ENCODE measurements at places on chromosomes 13 and 19.

DNA sequence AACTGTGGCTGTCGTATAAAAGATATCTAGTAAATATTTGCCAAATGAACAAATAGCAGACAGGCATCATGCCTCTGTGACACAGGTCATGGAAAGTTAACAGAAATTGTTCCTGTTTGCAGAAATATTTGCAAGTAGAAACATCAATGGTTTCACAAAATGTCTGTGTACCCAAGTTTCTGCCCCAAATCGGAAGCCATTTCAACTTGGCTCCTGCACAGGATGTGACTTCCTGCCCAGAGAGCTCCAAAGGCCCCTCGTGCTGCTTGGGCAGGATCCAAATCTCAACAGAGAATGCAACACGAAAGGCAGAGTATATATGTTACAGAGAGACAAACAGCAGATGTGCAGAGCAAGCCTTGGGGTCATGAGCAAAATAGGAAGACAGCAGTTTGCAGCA, 95.5 kb upstream of the SERP2 start:
- peaks cover 3% of the 10 kb centered on the region for H3K27me3 ChIP-seq
- no peak overlapping the region for H3K4me3 ChIP-seq
- DNase-seq = no peak
- no peak overlapping the region for H3K27ac ChIP-seq

DNA sequence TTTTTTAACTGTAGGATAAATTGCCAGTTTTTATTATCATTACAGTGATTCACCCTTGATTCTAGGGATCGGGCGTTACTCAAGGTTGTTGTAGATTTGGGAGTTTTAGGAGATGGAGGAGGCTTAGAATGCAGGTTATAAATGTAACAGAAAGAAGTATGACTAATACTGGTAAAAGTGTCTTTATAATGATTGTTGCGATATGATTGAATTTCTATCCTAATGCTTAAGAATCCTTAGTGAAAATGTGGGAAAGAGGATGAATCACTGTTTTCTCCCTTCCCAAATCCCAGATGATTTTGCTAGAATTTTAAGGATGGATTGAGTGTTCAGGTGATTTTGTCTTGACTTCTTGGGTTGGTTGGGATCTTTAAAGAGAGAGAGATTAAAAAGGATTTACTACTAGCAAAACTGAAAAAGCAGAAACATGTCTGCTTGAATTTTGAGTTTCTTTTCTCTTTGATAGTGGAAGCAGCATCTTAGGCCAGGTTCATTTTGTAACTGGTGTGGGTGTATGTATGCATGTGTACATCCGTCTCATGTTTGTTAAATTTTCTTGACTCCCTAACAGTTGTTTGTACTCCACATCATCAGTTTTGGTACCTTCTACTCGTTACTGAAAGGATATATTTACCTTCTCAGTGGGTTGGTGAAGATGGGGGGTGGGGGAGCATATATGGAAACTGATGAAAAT, 25.9 kb downstream of the ARHGAP35 start:
- no peak for DNase-seq
- peaks cover 4% of the 10 kb centered on the region for H3K36me3 ChIP-seq
- peaks cover 23% of the 10 kb centered on the region for H3K4me1 ChIP-seq

DNA sequence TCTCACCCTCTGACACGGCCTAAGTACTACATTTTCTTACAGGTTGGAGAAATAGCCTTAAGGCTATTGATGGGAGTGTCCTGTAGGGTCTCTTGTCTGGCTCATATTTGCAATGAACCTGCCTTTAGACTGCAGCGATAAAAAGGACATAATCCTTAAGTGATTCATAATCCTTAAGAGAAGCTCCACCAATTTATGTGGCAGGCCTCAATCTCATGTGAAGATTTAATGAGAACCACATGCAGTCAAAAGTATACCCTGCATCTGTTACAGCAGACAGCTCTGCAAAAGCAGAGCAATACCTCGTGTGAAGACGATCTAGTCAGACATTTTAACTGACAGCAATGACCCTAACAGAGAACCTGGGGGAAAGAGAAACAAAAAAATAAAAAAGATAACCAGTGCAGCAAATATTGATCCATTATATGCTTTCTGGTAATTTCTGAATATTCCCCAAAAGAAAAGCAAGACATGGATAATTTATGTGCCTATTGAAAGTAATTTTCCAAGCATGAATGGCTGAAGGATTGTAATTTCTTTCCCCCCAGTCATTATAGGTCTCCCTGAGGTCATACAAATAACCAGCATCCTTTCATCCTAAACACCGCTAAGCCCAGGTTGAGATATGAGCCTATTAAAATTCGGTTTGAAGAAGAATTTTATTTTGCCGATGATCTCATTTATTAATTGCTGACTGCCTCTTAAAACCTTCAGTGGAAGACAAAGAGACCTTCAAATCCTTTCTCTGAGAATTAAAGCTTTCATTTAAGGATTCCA, 321.8 kb upstream of the NBEA start:
- no peaks in the 10 kb centered on the region for H3K4me1 ChIP-seq
- H3K36me3 ChIP-seq = no peaks in the 10 kb centered on the region
- H3K27me3 ChIP-seq = no peaks in the 10 kb centered on the region
- DNase-seq = no peak
- no peak overlapping the region for H3K4me3 ChIP-seq

GRCh38 chr13:50697746-50698539, 145.5 kb downstream of the DLEU7 start:
- no peaks in the 10 kb centered on the region for H3K27me3 ChIP-seq
- H3K36me3 ChIP-seq = no peaks in the 10 kb centered on the region
- peaks cover 9% of the 10 kb centered on the region for H3K4me1 ChIP-seq
- no peak for DNase-seq

GRCh38 chr19:29117926-29118325, 95.0 kb downstream of the UQCRFS1 start:
- H3K4me1 ChIP-seq = peaks cover 31% of the 10 kb centered on the region
- peak overlapping the region; percentile 24 for H3K27ac ChIP-seq
- no peak for DNase-seq
- H3K4me3 ChIP-seq = no peak overlapping the region
- H3K36me3 ChIP-seq = peaks cover 6% of the 10 kb centered on the region

DNA sequence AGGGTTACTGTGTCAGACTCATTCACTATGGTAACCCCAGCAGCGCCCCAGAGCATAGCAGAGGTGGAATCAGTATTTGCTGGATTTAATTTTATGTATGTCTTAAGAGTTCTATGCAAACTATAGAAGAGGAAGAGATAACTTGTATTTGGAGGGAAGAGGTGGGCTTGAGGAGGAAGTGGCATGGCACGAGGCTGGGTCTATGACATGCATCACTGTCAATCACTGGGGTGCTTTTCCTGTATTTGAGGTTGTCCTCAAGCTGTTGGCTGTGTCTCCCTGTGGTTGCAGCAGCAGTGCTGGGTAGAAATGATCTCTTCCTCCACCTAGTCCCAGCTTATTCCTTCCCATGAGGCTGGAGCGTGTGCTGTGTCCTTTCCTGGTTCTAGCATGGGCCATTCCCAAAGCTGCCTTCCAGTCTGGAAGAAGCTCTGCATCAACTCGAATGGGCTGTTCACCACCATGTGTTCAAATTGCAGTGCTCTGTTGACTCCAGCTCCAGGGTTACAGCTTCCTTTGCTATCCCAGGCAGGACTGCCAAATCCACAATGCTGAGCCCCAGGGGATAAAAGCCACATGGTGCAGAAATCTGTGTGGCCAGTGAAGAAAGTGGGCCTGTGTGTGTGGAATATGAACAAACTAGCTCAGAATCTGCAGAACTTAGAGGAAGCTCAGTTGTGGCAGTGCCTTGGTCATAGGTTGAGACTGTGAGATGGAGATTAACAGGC, 73.1 kb upstream of the MTIF3 start:
- H3K36me3 ChIP-seq = peaks cover 11% of the 10 kb centered on the region
- peaks cover 39% of the 10 kb centered on the region for H3K4me1 ChIP-seq
- H3K27ac ChIP-seq = peak overlapping the region; percentile 60
- no peak for DNase-seq

GRCh38 chr19:7657131-7657751, 11.6 kb upstream of the RETN start:
- DNase-seq = no peak
- peaks cover 7% of the 10 kb centered on the region for H3K27me3 ChIP-seq
- H3K4me3 ChIP-seq = no peak overlapping the region
- H3K27ac ChIP-seq = no peak overlapping the region

- no peak overlapping the region for H3K4me3 ChIP-seq
- H3K27ac ChIP-seq = no peak overlapping the region
- no peaks in the 10 kb centered on the region for H3K36me3 ChIP-seq
- peaks cover 3% of the 10 kb centered on the region for H3K4me1 ChIP-seq
Observed at GRCh38 chr13:39612023-39612637, 9.1 kb upstream of the LHFPL6 start.

DNA sequence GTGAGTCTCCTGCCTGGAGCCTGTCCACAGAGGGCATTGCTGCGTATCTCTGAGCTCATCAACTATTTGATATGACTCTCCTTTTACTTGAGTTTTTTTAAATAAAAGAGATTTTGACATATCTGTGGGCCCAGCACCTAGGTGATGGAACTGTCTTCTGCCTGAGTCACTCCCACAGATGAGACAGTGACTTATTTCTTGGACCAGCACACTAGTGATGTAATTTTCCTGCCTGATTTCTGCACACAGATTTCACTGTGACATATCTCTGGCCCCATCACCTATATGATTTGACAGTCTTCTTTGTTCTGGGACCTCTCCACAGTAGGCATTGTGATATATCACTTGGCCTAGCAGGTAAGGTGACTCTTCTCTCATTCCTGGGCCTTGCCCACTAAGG, 66.6 kb upstream of the ZNF43 start:
- H3K4me1 ChIP-seq = no peaks in the 10 kb centered on the region
- peaks cover 13% of the 10 kb centered on the region for H3K36me3 ChIP-seq
- H3K27me3 ChIP-seq = no peaks in the 10 kb centered on the region
- no peak overlapping the region for H3K27ac ChIP-seq

DNA sequence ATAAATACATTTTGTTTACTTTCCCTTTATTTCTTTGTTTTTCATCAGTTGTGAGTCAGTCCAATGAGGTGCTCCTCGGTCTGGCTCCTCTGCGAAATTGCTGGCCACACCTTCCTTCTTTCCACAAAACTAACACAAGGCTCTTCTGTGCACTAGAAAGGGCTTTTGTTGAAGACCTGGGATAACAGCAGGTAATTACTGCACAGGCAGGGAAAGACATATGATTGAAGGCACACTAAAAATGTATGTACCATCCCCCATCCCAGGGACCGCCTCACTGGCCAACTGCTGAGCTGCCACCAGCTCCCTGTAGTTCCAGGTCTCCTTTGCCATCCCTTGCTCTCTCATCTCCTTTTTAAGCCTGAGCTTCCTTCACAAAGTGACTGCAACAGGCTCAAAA, 180.5 kb downstream of the EFNB2 start:
- no peak overlapping the region for H3K4me3 ChIP-seq
- H3K36me3 ChIP-seq = peaks cover 11% of the 10 kb centered on the region
- H3K4me1 ChIP-seq = peaks cover 22% of the 10 kb centered on the region
- no peak for DNase-seq

DNA sequence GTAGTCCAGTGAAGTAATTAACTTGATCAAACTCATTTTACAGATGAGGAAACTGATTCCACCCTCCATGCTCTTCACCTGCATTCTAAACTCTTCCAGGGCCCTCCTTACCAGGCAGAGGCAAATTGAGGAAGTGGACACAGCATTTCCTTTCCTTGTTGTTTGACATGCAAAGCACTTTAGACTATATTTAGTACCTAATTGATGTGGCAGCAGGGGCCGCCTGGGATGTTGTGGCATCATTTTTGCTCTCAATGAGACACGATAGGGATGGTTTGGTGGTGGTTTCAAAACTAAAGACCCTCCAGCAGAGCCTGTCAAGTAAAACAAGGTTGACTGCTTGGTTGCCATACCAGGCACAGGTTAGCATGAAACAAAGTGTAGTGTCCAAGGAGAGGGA, 7.9 kb downstream of the SIPA1L3 start:
- peaks cover 16% of the 10 kb centered on the region for H3K4me1 ChIP-seq
- H3K36me3 ChIP-seq = no peaks in the 10 kb centered on the region
- peaks cover 6% of the 10 kb centered on the region for H3K27me3 ChIP-seq

GRCh38 chr13:59304596-59304995, 859.1 kb downstream of the DIAPH3 start:
- no peak overlapping the region for H3K27ac ChIP-seq
- peaks cover 4% of the 10 kb centered on the region for H3K36me3 ChIP-seq
- DNase-seq = no peak
- H3K27me3 ChIP-seq = peaks cover 2% of the 10 kb centered on the region
- no peaks in the 10 kb centered on the region for H3K4me1 ChIP-seq

GRCh38 chr19:28351761-28352160, 861.2 kb downstream of the UQCRFS1 start:
- H3K27me3 ChIP-seq = no peaks in the 10 kb centered on the region
- no peak overlapping the region for H3K4me3 ChIP-seq
- no peaks in the 10 kb centered on the region for H3K36me3 ChIP-seq
- no peak for DNase-seq

GRCh38 chr13:99415851-99416331, 85.4 kb upstream of the TM9SF2 start:
- H3K27me3 ChIP-seq = peaks cover 6% of the 10 kb centered on the region
- H3K4me1 ChIP-seq = peaks cover 9% of the 10 kb centered on the region
- no peak for DNase-seq
- H3K27ac ChIP-seq = no peak overlapping the region

- no peak overlapping the region for H3K27ac ChIP-seq
- H3K27me3 ChIP-seq = peaks cover 11% of the 10 kb centered on the region
- H3K4me1 ChIP-seq = peaks cover 3% of the 10 kb centered on the region
- no peaks in the 10 kb centered on the region for H3K36me3 ChIP-seq
- H3K4me3 ChIP-seq = no peak overlapping the region
Observed at GRCh38 chr19:14061081-14061749, 661 bp downstream of the PALM3 start.

GRCh38 chr13:112587212-112587763, 665 bp downstream of the TUBGCP3 start:
- no peaks in the 10 kb centered on the region for H3K36me3 ChIP-seq
- peaks cover 12% of the 10 kb centered on the region for H3K4me1 ChIP-seq
- H3K27ac ChIP-seq = peak overlapping the region; percentile 95
- H3K4me3 ChIP-seq = peak overlapping the region; percentile 97
- peaks cover 3% of the 10 kb centered on the region for H3K27me3 ChIP-seq

- H3K4me1 ChIP-seq = no peaks in the 10 kb centered on the region
- H3K36me3 ChIP-seq = no peaks in the 10 kb centered on the region
- no peak overlapping the region for H3K4me3 ChIP-seq
- no peak overlapping the region for H3K27ac ChIP-seq
- no peaks in the 10 kb centered on the region for H3K27me3 ChIP-seq
Observed at GRCh38 chr13:37889102-37889501, 19.5 kb upstream of the TRPC4 start.

- H3K27me3 ChIP-seq = no peaks in the 10 kb centered on the region
- no peak overlapping the region for H3K27ac ChIP-seq
- peaks cover 12% of the 10 kb centered on the region for H3K4me1 ChIP-seq
- no peaks in the 10 kb centered on the region for H3K36me3 ChIP-seq
Observed at GRCh38 chr13:32594157-32594738, 8.0 kb downstream of the PDS5B start.

- H3K4me1 ChIP-seq = no peaks in the 10 kb centered on the region
- no peak overlapping the region for H3K4me3 ChIP-seq
- no peaks in the 10 kb centered on the region for H3K36me3 ChIP-seq
- H3K27ac ChIP-seq = no peak overlapping the region
Observed at GRCh38 chr13:104993708-104994107, 1541.8 kb downstream of the EFNB2 start.

GRCh38 chr13:45508776-45509175, 44.0 kb downstream of the COG3 start:
- no peaks in the 10 kb centered on the region for H3K4me1 ChIP-seq
- peaks cover under 1% of the 10 kb centered on the region for H3K36me3 ChIP-seq

Measured in glutamatergic neuron (in vitro differentiated cells).